ENCODE measurements at places on chromosomes 1 and 21. TPM values are rescaled to one million over a fixed set of nuclear protein-coding genes. Genes with fewer than 3 reads are reported as not detected.
A peak's percentile ranks its signal among the peaks of the same experiment; 100 is the strongest.

TTLL7 gene
- 15.1 TPM for total RNA-seq

ELAVL4 gene
- not detected for total RNA-seq

DNA sequence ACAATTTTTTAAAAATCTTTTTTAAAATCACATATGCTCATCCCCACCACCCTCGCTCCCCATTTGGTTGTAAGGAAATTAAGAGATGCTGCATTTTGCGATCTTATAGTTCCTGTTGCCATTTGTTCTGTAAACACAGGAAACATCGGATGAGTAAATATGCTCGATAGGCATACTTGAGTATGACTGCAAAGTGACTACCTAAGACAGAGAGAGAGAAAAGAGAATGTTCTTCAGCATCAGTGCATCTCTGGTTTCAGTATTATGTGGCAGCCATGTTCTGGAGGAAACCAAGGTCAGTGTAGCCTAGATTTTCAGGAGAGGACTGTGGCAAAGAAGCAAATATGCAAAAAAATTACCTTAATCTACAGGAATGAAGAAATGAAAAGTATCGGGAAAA lies 265.5 kb upstream of the FMN2 start:
- no peaks in the 10 kb centered on the region for H3K36me3 ChIP-seq
- no peak overlapping the region for H3K4me3 ChIP-seq
- H3K4me1 ChIP-seq = no peaks in the 10 kb centered on the region
- no peaks in the 10 kb centered on the region for H3K27me3 ChIP-seq
- DNase-seq = no peak

DNA sequence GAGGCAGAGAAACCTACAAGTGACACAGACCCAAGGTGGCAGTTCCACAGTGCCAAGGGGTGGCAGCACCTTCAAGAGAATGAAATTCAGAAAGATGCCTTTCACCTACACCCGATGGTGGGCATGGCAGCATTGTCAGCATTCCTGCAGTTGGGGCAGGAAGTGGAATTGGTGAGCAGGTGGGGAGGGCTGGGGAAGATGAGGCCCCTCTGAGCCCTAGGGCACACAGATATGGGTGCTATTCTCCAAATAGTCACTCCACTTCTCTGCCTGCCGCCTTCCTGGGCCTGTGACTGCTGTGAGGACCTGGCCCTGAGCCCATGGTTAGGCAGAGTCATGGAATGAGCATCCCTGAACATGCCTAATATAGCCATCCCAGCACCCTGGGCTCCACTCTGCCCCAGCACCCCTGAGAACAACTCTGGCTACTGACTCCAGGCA lies 8.3 kb downstream of the SHISA4 start:
- H3K27ac ChIP-seq = peak overlapping the region; percentile 77
- H3K36me3 ChIP-seq = no peaks in the 10 kb centered on the region
- H3K4me1 ChIP-seq = no peaks in the 10 kb centered on the region
- no peak for DNase-seq
- no peaks in the 10 kb centered on the region for H3K27me3 ChIP-seq

GRCh38 chr1:88801575-88802208 lies 89.7 kb downstream of the GTF2B start:
- H3K36me3 ChIP-seq = peaks cover 5% of the 10 kb centered on the region
- H3K27me3 ChIP-seq = no peaks in the 10 kb centered on the region
- H3K4me3 ChIP-seq = no peak overlapping the region

GRCh38 chr21:29231756-29232529 lies 66.8 kb upstream of the BACH1 start:
- no peak for DNase-seq
- H3K27ac ChIP-seq = no peak overlapping the region
- H3K27me3 ChIP-seq = no peaks in the 10 kb centered on the region
- no peaks in the 10 kb centered on the region for H3K4me1 ChIP-seq
- no peaks in the 10 kb centered on the region for H3K36me3 ChIP-seq

DNA sequence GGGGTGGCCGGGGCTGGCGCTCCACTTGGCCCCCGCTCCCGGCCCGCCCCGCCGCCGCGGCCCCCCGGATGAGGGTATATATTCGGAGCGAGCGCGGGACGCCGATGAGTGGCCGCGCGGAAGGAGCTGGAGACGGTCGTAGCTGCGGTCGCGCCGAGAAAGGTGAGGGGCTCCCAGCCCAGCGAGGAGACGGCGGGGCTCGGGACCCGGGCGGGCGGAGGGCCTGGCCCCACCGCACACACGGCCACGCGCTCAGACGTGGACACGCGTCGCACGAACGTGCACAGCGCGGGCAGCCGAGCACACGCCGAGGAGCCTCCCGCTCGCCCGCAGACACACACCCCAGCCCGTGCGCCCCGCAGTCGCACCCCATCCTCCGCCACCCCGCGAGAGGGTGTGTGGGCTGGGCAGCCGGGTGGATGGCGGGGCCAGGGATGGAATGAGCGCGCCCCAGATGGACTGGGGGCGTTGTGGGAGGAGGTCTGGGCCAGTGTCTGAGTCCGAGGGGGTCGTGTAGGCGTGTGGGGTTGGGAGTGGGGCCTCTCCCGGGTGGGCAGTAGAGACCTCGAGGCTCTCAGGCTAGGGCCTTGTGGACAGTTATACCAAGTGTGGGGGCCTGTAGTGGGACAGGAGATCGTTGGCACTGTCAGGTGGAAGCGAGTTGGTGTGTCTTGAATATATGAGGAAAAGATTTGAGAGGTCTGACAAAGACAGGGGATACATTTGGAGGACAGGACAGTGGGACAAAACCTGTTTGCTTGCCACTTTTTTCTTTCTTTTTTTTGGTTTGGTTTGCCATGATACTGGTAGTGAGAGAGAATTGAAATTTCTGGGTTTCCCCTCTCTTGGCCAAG lies at the start of gene UAP1:
UAP1 (plus strand) TSS at position 107 of the 854 bp plus-strand sequence. CDS start 4,347 bp downstream, outside the sequence.
- no peaks in the 10 kb centered on the region for H3K27me3 ChIP-seq
- no peaks in the 10 kb centered on the region for H3K4me1 ChIP-seq
- H3K4me3 ChIP-seq = peak within 1 kb of the TSS; percentile 91
- H3K36me3 ChIP-seq = no peaks in the 10 kb centered on the region
- DNase-seq = peak; percentile 56

DNA sequence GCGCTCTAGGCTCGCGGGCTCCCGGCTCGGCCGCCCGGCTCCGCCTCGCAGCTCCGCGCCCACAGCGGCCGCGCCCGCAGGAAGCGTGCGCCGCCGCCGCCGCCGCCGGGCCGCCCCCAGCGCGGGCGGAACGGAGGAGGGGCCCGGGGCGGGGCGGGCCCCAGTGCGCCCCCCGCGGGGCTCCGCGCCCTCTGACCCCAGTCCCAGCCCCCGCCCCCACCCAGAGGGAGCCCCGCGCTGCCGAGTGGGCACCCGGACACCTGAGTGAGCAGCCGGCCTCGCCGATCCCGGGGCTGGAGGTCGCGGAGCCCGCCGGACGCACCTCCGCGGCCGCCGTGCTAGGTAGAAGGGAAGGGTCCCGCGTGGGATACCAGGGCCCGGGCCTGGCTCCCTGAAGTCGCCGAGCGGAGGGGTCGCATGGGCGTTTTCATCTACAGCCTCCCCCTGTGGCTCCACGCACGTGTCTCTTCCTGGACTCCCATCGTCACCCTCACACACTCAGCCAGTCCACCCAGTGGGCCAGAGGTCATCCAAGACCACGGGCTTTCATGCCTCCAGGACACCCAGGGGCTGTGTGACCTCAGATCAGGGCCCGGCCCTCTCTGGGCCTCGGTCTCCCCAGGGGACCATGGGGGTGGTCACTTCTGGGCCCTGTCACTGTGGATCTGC lies at the start of gene SDC3:
SDC3 (minus strand) TSS at position 63 of the 669 bp plus-strand sequence. CDS start 172 bp downstream, outside the sequence.
- peak within 1 kb of the TSS; percentile 51 for H3K4me3 ChIP-seq
- H3K27ac ChIP-seq = peak within 1 kb of the TSS; percentile 82
- no peaks in the 10 kb centered on the region for H3K27me3 ChIP-seq
- H3K36me3 ChIP-seq = no peaks in the 10 kb centered on the region
- DNase-seq = no peak
- no peaks in the 10 kb centered on the region for H3K4me1 ChIP-seq

DNA sequence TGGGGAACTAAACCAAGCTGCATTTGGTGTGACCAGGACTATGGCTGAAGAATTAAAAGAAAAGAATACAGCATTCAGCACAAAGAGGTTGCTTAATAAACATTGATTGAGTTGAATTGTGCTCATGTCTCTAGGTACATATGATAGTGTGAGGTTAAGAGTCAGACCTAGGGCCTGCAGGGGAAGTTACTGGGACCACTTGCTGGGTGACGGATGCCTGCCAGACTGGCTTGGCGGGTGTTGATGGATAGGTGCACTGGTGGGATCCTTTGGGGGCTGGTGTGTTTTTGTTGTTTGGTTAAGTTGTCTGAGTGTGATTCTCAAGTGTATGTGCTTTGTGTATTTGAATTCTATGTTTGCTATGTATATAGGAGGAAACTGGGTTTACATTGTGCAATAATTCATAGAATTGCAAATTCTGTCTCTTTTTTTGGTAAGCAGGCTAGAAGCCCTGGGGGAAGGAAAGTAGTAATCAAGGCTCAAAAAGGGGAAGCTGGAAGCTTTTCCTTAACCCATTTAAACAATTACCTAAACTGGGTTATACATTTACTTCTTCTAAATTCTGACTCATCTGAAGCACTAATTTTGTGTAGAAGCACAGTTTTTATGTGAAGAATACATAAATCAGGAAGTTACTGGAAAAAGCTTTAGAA lies 1.8 kb downstream of the CD101 start:
- no peak overlapping the region for H3K4me3 ChIP-seq
- no peaks in the 10 kb centered on the region for H3K4me1 ChIP-seq
- DNase-seq = no peak
- H3K27ac ChIP-seq = no peak overlapping the region
- no peaks in the 10 kb centered on the region for H3K36me3 ChIP-seq

Measured in breast epithelium (tissue), 4 donors.